ENCODE measurements at places on chromosomes 1 and 21.

- no peak for DNase-seq
Observed at GRCh38 chr1:184634296-184634695, 120.4 kb downstream of the EDEM3 start.

GRCh38 chr1:102105931-102106550 lies 109.3 kb upstream of the OLFM3 start:
- DNase-seq, result no peak

- DNase-seq, result peak; percentile 27
Observed at GRCh38 chr1:169529068-169529642, 43.4 kb upstream of the SLC19A2 start.

DNA sequence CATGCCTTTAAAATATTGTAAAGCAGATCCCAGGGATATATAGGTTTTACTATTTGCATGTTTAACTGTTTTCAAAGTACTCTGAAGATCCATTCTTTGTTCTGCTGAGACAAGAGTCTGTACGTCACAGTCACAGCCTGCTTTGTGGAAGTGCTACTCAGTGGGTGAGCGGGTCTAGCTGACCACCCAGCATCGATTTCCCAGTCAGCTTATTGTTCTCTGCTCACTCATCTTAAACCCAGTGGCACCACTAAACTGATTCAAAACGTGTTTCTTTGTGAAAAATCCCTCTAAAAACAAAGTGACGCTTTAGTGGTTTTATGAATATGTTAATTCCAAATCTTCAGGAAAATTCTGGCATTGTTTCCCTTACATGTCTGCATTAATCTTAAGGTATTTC lies 12.4 kb downstream of the PLPP3 start:
- DNase-seq, result no peak

GRCh38 chr1:203269654-203270020 lies 35.7 kb upstream of the BTG2 start:
- DNase-seq, result no peak

DNA sequence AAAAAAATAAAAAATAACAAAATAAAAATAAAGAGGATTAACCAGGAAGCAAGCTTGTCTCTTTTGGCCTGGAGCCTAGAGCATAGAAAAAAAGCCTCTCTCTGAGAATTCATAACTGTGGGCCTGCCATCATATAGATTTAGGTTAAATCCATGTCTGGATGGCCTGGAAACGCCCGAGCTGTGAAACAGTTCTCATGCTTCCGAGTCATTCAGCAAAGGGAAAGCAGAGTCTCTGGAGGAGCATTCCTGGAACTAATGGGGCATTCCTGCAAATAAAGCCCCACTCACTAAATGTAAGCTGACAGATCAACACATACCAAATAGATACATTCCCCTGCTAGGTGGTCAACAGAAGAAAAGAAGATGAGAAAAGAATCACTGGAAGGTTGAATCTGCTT lies 75.8 kb upstream of the GNG4 start:
- no peak for DNase-seq

DNA sequence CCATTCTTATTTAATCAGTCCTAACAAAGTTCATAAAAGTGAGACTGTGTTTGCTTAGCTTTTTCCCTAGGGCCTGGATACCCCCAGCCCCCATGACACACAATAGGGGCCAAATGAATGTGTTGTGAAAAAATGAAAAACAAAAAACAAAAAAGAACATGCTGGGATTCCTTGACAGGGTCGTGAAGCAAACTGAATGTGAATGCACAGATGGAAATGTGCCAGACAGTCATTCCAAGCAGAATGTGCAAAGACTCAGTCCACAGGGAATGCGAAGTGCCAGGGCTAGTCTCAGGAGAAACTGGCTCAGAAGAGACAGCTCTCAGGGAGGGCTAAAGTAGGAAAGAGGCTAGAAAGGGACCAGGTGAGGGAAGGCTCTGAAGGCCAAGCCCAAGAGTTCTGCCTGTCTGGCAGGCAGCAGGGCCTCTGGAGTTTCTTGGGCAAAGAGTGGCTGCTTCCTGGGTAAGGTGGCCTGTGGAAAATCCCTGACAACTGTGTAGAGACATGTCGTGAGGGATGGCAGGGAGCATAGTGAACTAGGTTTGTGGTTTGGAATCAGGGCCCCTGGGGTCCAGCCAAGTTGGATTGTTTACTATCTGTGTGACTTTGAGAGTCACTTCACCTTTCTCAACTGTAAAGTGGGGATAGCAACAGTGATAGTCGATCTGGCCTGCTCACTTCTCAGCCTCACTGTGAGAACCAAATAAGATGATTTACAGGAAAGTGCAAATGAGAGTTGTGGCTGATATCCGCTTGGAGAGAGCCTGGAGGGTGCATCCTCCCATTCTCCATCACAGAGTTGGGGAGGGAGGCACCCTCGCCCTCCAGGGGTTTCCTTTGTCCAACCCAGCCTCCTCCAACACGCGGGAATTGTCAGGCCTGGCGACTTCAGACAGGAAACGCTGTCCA lies 1.2 kb upstream of the ADAM15 start:
- DNase-seq, result no peak

GRCh38 chr1:202590126-202590525 lies 120.1 kb downstream of the SYT2 start:
- no peak for DNase-seq

DNA sequence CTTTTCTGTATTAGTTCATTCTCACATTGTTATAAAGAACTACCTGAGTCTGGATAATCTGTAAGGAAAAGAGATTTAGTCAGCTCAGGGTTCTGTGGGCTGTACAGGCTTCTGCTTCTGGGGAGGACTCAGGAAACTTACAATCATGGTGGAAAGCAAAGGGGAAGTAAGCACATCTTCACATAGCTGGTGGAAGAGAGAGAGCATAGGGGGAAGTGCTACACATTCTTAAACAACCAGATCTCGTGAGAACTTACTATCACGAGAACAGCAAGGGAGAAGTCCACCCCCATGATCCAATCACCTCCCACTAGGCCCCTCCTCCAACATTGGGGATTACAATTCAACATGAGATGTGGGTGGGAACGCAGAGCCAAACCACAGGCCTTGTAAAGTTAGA lies 37.9 kb upstream of the AHCTF1 start:
- no peak for DNase-seq

- no peak for DNase-seq
Observed at GRCh38 chr1:176539018-176539417, 76.0 kb downstream of the PAPPA2 start.

- no peak for DNase-seq
Observed at GRCh38 chr1:157450106-157450505, 102.2 kb downstream of the FCRL5 start.
